Osteoblast (primary cell): ENCODE measurements at places on chromosomes 3 and 15. TPM values are rescaled to one million over a fixed set of nuclear protein-coding genes. Genes with fewer than 3 reads are reported as not detected.

DNA sequence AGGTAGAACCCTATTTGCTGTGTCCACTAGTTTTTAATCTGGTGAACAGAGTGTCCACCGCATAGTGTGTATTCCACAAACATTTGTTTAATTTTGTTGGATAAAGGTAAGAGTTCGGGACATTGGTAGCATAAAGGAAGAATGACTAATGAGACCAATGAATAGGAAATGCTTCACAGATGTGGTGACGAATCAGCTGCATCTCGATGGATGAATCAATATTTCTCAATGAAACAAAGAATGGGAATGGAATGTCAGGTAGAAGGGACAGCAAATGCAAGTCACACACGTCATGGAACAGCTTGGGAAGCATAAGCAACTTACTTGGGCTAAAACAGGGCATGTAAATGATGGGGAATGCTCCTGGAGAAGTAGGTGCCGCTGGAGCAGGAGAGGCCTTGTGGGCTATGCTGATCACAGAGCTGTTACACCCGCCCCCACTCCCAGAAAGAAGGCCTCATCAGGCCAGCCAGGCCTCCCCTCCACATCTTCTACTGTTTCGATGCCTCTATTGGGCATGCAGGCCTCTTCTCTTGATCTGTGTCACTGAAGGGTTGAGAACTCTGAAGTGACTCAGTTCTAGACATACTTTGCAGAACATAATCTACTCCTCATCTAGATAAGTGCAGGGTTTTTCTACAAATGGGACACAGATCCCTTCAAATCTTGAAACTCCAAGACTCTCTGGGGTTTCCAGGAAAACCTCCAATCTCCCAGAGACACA lies 120.0 kb upstream of the GADL1 start:
- H3K4me1 ChIP-seq: peaks cover 24% of the 10 kb centered on the region
- no peak overlapping the region for H3K27ac ChIP-seq
- H3K36me3 ChIP-seq: no peaks in the 10 kb centered on the region

DNA sequence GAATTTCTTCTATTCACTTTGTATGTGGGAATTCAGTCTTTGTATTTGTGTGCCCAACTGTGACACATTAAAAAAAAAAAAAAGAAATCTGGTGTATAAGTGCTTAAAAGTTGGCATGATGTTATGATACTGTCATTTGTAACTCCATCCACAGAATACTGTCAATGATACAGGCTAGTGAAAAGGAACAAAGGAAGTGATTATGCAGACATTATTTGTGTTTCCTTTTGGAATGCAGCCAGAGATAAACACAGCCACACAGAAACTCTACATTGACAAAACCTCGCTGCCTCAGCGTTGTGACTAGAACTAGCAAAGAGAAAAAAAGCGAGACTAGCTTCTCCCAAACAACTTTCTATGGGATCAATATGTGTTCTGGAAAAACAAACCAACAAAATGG lies 519.2 kb upstream of the AGTR1 start:
- no peaks in the 10 kb centered on the region for H3K36me3 ChIP-seq
- no peaks in the 10 kb centered on the region for H3K27me3 ChIP-seq
- H3K4me3 ChIP-seq: no peak overlapping the region
- H3K27ac ChIP-seq: no peak overlapping the region
- peaks cover 14% of the 10 kb centered on the region for H3K4me1 ChIP-seq

GRCh38 chr3:102069211-102069662 lies 219.9 kb downstream of the NFKBIZ start:
- peak overlapping the region; percentile 78 for H3K27ac ChIP-seq
- H3K36me3 ChIP-seq: no peaks in the 10 kb centered on the region
- peak; percentile 85 for DNase-seq

DNA sequence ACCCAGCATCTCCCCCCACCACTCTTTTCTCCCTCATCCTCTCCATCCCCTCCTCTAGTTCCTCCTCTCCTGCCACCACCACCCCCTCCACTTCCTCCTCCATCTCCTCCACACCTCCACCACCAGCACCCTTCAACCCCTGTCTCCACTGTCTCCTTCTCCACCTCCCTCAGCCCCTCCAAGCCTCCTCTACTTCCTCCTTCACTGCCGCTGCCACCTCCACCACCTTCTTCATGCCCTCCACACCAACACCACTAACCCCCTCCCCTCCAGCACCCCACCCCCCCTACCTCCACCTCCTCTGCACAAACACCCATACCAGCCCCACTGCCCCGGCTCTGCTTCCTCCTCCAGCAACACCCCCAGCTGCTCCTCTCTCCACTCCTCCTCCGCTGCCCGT lies 88.0 kb downstream of the HES1 start:
- DNase-seq: no peak
- H3K36me3 ChIP-seq: no peaks in the 10 kb centered on the region
- H3K4me3 ChIP-seq: no peak overlapping the region
- H3K27me3 ChIP-seq: peaks cover 31% of the 10 kb centered on the region

DNA sequence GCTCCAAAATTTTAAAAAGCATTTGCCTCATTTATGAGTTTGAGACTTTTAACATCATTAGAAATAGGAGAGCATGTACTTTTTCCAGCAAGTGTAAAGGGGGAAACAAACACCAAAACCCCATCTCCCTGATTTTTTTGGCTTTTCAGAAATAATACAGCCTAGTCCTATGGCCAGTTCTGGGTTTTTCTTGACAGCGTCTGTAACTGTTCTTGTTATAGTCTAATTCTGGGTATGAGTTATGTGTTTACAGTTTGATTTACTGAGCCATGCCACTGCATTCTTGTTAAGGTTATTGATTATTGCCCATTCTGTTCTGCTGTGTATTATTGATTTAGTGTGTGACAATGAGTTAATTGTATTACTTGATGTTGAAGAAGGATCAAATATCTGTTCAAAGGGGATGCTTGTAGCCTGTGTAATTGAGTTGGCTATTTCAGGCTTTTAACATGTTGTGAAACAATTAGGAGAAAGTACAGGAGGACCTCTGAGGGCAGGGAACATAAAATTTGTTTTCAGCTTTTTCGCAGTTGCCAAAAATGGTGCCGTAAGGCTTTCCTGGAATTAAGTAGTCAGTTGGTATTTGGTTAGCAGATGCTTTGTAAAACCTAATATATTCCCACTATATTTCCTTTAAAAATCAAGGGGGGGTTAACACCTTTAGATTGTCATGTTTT lies 46.1 kb downstream of the MBNL1 start:
- no peaks in the 10 kb centered on the region for H3K27me3 ChIP-seq
- no peak for DNase-seq
- H3K4me3 ChIP-seq: no peak overlapping the region
- H3K27ac ChIP-seq: peak overlapping the region; percentile 87
- peaks cover 8% of the 10 kb centered on the region for H3K36me3 ChIP-seq

DNA sequence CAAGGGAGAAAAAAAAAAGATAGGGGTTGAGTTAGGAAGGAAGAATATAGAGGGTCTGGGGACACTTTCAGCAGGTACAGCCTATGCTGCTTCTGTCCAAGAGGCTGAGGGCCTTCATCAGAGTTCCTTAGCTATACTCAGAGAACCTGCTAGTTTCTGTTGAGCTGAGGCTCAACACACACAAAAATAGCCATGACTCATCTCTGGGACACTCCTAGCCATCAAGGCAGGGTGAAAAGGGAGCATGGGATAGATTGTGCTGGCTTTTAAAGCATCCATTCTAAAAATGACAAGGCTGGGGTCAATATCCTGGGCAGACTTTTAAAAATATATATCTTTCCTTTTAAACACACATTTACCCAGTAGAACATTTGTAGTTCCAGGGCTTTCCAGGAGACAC lies 2.8 kb upstream of the RTP2 start:
- no peaks in the 10 kb centered on the region for H3K36me3 ChIP-seq
- no peak overlapping the region for H3K4me3 ChIP-seq
- no peak overlapping the region for H3K27ac ChIP-seq
- no peaks in the 10 kb centered on the region for H3K27me3 ChIP-seq
- H3K4me1 ChIP-seq: no peaks in the 10 kb centered on the region
- peak; percentile 84 for DNase-seq

DNA sequence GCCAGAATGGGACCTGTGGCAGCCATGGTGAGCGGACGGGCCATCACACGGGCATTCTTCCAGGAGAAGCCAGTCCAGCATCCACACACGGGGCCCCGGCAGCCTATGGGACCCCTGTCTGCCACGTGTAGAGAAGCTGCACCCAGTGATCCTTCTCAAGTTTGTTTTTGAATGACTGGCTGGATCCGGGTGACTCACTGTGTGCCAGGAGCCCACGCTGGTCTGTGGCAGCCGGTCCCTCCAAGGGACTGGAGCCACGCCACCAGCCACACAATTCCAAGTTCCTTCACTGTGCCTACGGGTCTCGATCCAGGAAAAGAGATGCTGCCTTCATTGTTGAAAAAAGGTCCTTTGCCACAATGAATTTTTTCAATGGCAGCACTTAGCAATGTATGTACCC lies 58.1 kb downstream of the ATP10A start:
- H3K4me1 ChIP-seq: peaks cover 7% of the 10 kb centered on the region
- DNase-seq: peak; percentile 90
- H3K27me3 ChIP-seq: no peaks in the 10 kb centered on the region
- no peaks in the 10 kb centered on the region for H3K36me3 ChIP-seq

GRCh38 chr15:58478579-58478978 lies 46.8 kb downstream of the LIPC start:
- H3K36me3 ChIP-seq: no peaks in the 10 kb centered on the region
- H3K27ac ChIP-seq: no peak overlapping the region
- no peak overlapping the region for H3K4me3 ChIP-seq
- peaks cover 4% of the 10 kb centered on the region for H3K4me1 ChIP-seq
- H3K27me3 ChIP-seq: no peaks in the 10 kb centered on the region

The TRIM59 gene
- 21.5 and 22.1 TPM in 2 replicates for total RNA-seq

The ANKRD63 gene
- total RNA-seq: not detected in 2 replicates

The DPPA2 gene
- total RNA-seq: not detected in 2 replicates

The PRR20G gene
- not detected in 2 replicates for total RNA-seq

The CTXN2 gene
- total RNA-seq: not detected in 2 replicates

The CCR8 gene
- not detected in 2 replicates for total RNA-seq
